ENCODE measurements at places on chromosomes 5 and 9.

DNA sequence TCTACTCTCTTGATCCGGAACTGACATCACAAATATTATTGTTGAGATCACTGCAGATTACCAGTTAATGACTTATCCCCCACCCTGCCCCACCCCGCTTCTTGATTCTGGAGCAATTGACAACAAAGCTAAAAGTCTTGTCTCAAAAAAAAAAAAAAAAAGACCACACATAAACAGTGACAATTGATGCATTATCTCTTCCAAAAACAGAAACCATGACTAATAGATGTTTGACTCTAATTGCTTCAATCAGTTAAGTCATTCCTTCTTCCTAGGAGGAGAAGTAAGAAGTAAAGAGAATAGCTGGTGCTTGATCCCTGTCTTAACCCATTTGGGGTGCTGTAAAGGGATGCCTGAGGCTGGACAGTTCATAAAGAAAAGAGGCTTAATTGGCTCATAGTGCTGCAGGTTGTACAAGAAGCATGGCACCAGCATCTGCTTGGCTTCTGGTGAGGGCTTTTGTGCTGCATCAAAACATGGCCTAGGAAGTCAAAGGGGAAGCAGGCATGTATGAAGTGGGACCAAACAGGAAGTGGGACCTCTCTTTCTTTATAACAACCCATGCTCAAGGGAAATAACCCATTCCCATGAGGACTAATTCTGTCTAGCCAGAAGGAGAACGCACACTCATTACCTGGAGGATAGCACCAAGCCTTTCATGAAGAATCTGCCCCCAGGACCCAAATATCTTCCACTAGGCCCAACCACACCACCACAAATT is 158.7 kb downstream of the TMEM167A start:
- DNase-seq = no peak

GRCh38 chr5:120457839-120458507 is 6.1 kb upstream of the PRR16 start:
- no peak for DNase-seq

- DNase-seq = no peak
These were observed 75.9 kb downstream of the DAP start for GRCh38 chr5:10685115-10685521.

DNA sequence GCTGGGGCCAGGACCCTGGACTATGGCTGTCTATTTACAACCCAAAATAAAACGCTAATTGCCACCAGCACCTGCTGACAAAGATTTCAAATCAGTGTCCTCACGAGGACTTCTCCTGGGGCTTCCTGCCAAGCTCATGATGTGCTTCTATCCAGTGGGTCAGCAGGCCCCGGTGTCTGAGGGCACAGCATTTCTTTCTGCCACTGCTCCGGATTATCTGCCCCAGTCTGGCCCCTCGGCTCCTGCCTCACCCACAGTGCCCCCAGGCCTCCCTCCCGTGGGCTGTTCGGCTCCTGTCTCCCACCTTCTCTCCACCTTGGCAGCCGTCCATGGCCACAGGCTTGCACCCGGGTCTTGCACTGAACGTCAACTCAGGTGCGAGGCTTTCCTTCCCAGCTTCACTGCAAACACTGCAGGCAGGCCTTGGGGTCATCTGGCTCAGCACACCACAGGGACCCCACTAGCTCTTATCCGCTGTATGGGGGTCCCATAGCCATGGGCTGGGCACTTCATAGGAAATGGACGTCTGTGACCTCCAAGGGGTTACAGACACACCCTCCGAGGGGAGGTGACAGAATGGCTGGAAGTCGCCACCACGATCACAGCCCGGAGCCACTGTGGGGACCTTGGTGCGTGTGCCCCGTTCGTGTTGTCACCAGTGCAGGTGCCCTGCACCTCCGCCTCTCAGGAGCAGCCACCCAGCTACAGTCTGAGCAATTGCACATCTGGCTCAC is 43.8 kb upstream of the FCN1 start:
- DNase-seq = no peak

- DNase-seq = no peak
These were observed 46.8 kb upstream of the NXNL2 start for GRCh38 chr9:88488166-88488565.

GRCh38 chr5:115388240-115388639 is 91.8 kb upstream of the CCDC112 start:
- no peak for DNase-seq

- DNase-seq = no peak
These were observed 25.8 kb downstream of the ADAMTSL2 start for GRCh38 chr9:133560311-133560710.

DNA sequence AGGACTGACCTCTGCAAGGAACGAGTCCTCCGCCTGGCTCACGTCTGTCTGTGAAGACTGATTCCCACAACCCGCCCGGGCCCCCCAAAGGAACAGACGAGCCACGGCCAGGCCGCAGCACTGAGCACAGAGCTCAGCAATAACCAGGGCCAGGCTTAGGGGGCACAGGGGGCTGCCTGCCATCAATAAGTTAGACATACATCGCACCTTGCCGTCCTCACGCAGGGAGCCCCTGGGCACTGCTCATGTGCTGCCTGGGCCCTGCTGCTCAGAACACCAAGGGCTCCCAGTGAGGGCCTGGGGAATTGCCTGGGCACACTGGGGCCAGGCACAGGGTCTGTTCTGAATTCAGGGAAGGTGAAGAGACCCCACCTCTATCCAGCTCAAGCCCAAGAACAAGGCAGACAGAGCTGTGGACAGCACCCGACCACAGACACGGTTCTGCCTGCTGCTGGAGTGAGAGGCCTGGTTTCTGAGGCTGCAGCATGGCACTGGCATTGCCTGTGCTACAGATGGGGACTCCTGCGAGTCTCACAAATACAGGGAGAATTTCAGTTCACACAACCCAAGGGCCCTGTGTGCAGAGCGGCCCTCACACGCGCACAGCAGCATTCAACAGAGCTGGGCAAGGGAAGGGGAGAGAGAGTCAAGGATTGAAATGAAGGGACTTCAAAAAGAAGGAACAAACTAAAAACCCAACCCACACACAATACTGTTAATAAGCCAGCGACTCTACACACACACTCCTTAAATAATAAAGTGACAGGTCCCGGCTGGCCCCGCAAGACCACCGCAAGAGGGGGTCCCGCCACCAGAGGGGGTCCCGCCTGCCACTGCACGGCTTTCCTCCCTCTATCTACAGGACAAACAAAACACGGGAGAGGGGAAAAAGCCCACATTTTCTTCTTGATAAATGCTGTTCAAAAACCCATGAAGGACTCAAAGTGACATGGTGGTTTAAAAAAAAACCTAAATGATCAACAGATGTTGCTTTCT is 32.0 kb downstream of the PRRT1B start:
- DNase-seq = no peak

GRCh38 chr9:134440636-134441226 is 114.5 kb downstream of the RXRA start:
- DNase-seq = no peak

GRCh38 chr9:93827545-93828330 is 127.4 kb downstream of the BARX1 start:
- peak; percentile 96 for DNase-seq

All from 8988T (cell line).